MG63 (cell line): ENCODE measurements at places on chromosomes 3 and 15. TPM values are rescaled to one million over a fixed set of nuclear protein-coding genes. Genes with fewer than 3 reads are reported as not detected.
A peak's percentile ranks its signal among the peaks of the same experiment; 100 is the strongest.

DNA sequence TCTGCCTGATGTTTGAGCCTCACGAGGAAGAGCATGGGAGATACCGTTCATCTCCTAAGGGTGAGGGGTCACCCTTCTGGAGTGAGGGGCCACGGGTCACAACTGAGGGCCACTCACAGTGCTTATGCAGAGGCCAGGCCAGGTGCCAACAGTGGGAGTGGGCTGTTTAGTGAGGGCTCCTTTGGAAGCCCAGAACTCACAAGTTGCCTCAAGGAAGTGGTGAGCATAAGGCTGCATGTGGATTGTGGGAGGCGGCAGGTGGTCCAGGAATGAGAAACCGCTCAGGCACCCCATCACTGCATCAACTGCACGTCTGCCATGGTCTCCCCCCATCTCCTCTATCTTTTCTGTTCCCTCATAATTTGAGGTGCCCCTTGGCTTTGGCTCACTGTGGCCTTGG, 26.5 kb downstream of the SPSB4 start:
- DNase-seq = no peak

DNA sequence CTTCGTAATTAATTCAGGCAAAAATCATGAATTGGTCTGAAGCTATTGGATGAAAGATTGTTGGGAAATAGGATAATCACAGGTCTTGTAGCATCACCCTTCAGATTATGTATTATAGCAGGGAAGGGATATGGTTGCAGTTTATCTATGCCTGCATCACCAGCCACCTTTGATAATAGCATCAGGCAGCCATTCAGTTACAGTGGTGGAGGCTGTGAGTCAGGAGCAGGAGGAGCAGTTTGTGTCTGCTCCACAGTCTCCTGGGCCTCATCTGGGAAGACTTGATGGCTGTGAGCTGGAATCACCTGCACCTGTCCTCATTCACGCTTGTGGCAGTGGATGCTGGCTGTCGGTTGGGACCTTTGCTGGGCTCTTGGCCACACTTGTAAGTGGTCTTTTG, 104.3 kb upstream of the PLXNA1 start:
- DNase-seq = no peak

Gene GOLGA8Q
- total RNA-seq = 0.43 TPM in 1 of 2 replicates, not detected in the other

DNA sequence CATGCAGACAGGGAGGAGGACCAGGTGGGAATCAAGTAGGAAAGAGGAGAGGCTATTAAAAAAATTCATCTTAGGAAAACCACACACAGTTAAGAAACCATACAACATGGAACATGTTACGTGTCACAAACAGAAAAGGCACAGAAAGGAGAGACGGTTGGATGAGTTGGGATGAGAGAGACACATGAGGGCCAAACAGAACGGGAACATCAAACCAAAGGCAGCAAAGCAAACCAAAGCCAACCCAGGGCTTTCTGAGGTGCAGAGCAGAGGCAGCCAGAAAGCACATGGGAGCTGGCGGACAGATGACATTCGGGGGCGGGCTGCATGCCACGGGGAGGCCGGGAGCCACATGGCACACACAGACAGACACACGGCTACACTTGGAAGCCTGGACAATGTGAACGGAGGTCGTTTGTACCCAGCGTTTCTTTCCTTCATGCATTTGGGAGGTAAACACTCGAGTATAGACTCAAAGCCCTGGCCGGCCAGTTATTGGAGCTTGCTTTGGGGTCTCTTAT, 8.6 kb upstream of the SEC13 start:
- DNase-seq = no peak

GRCh38 chr15:90154861-90155626, 46.1 kb upstream of the SEMA4B start:
- DNase-seq = peak; percentile 89

Gene AADAC
- total RNA-seq = not detected in 2 replicates

DNA sequence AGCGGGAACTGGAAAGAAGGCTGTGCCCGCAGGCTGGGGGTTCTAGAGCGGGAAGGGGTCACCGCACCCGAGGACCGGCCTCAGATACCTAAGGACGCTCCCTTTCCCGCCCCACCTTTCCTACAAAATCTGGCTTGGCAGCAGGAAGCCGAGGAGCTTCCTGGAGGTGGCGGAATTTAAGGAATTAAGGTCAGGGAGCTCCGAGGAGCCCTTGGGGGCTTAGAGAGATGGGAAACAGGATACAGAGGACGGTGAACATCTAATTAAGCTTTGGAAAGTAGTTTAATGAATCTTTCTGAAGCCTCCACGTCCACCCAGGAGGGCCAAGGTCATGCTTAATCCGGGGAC, 507 bp upstream of the AP3B2 start:
- DNase-seq = no peak
